ENCODE measurements at places on chromosomes 6 and 20.

- no peak for DNase-seq
Measured at GRCh38 chr6:167652701-167653095, 174.0 kb upstream of the AFDN start.

- no peak for DNase-seq
Measured at GRCh38 chr6:301929-302705, 9.8 kb downstream of the DUSP22 start.

DNA sequence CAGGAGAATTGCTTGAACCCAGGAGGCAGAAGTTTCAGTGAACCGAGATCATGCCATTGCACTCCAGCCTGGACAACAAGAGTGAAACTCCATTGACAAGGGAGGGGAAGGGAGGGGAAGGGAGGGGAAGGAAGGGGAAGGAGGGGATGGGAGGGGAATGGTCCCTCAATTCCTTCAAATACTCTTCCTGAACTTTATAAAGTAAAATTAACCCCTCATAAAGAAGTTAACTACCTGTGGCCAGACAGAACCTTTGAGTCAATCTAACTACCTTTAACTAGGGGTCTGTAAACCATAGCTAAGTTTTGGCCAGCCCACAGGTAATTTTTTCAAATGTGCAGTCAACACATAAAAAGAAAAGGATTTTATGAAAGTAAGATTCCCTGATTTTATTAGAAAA lies 131.0 kb downstream of the ZMYND8 start:
- no peak for DNase-seq

DNA sequence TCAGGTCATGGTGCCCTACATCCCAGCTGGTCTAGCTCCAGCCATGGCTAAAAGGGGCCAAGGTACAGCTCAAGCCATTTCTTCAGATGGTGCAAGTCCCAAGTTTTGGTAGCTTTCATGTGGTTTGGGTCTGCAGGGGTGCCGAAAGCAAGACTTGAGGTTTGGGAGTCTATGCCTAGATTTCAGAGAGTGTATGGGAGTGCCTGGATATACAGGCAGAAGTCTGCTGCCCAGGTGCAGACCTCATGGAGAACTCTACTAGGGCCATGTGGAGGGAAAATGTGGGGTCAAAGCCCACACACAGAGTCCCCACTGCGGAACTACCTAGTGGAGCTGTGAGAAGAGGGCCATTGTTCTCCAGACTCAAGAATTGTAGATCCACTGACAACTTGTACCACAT lies 1000.9 kb upstream of the ADGRB3 start:
- no peak for DNase-seq

GRCh38 chr6:117463762-117464665 lies 18.5 kb upstream of the DCBLD1 start:
- DNase-seq: no peak

- DNase-seq: no peak
Measured at GRCh38 chr20:63268256-63268655, 4.4 kb upstream of the ARFGAP1 start.

- no peak for DNase-seq
Measured at GRCh38 chr6:137968901-137969300, 101.8 kb downstream of the TNFAIP3 start.

DNA sequence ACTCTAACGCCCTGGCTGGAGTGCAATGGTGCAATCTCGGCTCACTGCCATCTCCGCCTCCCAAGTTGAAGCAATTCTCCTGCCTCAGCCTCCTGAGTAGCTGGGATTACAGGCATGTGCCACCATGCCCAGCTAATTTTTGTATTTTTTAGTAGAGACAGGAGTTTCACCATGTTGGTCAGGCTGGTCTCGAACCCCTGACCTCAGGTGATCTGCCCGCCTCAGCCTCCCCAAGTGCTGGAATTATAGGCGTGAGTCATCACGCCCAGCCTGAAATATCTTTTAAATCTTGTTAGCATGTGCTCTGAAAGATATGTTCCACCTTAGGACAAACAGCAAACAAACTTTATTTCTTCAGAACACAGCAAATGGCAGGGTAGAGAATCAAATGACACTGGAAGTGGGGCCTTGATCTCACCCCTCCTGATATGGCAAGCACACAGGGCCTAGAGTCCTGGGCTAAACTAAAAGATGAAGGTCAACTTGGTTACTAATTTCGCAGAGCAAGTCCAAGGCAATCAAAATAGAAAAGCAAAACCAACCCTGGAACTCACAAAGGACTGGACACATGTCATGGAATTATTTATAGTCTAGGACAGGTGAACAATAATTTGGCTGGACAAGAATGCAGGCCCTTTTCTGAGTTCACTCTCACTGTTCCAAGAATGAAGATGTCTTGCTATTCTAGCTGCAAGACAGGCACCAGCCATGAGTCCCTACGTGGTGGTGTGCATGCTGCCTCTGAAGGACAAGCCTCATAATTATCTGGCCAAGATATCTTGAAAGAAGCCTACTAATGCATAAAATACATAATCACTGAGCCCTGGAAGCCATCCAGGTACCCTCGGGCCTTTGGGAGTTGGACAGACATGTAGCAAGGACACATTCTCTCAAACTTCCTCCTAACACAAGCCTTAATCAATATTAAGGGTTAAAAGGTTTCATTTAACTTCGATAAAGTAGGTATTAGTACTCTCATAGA lies 35.6 kb downstream of the B4GALT5 start:
- DNase-seq: no peak

GRCh38 chr6:101117393-101118135 lies 236.4 kb upstream of the ASCC3 start:
- no peak for DNase-seq

DNA sequence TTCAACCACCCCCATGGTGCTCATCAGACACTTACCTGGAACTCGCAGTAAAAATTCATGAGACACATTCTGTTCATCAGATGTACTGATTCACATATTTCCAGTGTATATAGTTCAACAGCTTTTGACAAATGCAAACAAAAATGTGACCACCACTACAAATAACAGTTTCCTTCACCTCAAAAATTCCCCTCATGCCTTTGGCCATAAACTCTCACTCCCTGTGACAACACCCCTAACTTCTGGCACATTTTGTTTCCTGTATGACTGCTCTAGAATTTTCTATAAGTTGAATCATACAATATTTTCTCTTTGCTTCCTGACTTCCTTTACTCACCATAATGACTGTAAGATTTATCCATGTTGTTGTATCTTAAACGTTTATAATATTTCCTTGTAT lies 63.7 kb downstream of the C6orf118 start:
- DNase-seq: no peak

- no peak for DNase-seq
Measured at GRCh38 chr20:10170261-10170660, 48.4 kb upstream of the SNAP25 start.

DNA sequence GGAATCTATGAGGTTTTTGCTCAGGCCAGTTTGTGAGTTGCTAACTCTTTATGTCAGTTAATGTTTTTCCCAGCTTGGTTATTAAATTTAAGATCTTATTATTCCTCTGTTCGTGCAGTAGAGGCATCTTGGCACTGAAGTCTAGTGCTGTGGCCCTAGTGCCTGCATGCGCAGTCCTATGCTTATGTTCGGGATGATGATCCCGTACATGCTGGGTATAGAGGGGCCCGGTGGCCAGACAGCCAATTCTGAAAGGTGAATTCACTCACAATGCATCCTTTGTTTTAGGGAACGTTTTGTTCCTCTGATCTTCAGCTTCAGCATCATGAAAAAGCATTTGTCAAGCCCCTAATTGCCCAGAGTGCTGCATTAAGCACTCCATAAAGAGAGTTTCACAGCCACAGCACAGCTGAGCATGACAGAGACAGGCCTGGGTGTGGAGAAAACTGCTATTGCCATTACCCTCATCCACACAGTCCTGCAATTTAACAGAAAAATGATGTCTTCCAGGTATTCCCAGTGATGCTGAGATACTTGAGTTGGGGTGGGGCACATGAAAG lies 39.8 kb upstream of the BACH2 start:
- no peak for DNase-seq

- no peak for DNase-seq
Measured at GRCh38 chr6:56005426-56005825, 130.0 kb upstream of the BMP5 start.

GRCh38 chr20:56411759-56412472 lies at the start of gene CASS4:
TSS of gene CASS4 (plus strand) at chr20:56412260. CDS start at chr20:56412459, 199 bp downstream.
- no peak for DNase-seq

DNA sequence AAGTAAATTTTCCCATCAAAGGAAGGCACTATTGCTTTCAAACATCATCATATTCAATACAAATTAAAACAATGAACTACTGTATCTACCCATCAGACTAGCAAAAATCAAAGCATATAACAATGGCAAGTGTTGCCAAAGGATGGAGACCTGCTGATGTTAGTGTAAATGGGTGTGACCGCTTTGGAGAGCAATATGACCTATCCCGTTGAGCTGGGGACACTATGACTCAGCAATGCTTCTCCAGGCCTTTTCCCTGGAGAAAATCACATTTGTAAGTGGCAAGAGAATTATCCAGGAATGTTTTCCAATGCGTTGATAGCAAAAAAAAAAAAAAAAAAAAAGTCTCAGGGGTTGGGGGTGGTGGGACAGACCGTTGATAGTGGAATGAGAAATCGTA lies 46.1 kb downstream of the PHACTR3 start:
- DNase-seq: no peak

- no peak for DNase-seq
Measured at GRCh38 chr6:141088171-141088570, 1044.6 kb upstream of the GJE1 start.

All from activated naive CD8-positive, alpha-beta T cell treated with anti-CD3 and anti-CD28 coated beads for 36 hours (primary cell).